Neural crest cell (in vitro differentiated cells): ENCODE measurements at places on chromosomes 13 and 19.

DNA sequence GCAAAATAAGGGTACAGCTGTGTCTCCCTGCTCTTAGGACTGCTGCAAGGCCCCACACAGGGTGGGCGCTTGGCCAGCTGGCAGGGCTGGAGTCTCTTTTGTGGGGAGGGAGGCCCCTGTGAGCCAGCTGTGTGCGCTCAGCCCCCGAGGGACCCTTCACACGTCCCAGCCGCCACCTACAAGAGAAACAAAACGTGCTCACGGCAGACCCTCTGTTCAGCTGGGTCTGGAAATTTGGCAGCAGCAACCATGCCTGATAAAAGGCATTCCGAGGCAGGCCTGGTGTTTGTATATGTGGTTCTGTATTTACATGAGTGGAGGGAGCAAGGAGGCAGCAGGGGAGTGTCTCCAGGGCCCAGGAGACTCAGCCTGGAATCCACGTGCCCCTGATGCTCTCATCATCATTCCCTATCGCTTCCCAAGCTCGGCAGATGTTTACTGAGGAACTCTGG lies 49.7 kb downstream of the CRTC1 start:
- no peak for DNase-seq

GRCh38 chr13:75635101-75635827 lies 866 bp upstream of the LMO7 start:
- DNase-seq, result no peak

DNA sequence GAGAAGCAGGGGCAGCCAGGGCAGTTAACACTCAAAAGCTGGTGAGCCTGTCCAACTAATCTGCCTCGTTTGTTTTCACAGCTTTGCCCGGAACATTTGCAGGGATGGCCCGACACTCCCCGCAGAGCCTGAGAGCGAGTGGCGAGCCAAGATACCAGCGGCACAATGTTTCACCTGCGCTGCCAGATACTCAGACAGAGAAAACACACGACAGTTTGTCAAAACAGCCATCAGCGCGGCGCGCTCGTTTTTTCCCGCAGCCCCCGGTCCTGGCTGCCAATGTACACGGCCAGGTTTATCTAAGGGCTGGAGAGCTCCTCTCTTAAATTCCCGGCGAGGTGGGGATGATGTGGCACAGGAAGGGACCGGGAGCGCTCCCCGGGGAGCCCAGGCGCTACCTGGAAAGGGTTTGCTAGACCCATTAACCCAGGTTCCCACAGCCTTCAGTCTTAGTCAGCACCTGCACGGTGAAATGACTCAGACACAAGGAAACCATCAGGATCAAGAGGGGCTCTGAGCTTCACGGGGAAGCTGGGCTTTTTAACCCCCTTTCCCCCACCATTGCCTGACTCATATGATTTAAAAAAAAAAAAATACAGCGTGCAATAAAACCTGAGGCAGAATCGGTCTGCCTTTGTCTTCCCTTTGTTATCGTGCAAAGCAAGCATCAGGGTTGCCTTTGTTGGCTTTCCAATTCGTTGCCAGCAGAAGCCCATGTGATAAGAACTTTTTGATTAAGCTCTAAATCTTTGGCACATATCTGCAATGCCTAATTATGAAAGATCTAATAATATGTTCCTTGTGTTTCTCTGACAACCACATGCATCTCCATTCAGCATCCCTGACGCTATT lies 186.2 kb downstream of the EFNB2 start:
- no peak for DNase-seq

DNA sequence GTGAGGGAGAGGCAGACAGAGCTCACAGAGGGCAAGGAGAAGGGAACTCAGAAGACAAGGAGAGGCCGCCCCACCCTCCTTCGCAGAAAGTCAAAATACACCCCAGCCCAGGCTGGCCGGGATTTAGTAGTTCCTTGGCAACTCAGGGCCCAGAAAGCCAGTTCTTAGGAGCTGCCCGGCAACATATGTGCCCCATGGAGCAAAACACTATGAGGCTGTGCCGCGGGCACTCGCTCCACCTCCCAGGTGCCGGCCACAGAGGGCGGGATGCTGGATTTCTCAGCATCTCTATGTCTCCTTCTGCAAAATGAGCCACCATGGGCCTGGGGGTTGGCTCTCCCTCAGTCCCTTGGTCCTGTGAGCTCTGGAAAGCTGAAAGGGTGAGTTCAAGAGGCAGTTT lies 93.8 kb upstream of the CACNA1A start:
- DNase-seq, result no peak
